Adrenal gland (tissue), 19 donors: ENCODE measurements at places on chromosomes 4 and X. TPM values are rescaled to one million over a fixed set of nuclear protein-coding genes. Genes with fewer than 3 reads are reported as not detected.

Gene RXFP1
- total RNA-seq, result 3.0 TPM

Gene CRMP1
- total RNA-seq, result 0.35 TPM

Gene SSX2B
- total RNA-seq, result not detected

Gene HAND2
- 18.7 TPM for total RNA-seq

Gene RNF128
- total RNA-seq, result 68.2 TPM

DNA sequence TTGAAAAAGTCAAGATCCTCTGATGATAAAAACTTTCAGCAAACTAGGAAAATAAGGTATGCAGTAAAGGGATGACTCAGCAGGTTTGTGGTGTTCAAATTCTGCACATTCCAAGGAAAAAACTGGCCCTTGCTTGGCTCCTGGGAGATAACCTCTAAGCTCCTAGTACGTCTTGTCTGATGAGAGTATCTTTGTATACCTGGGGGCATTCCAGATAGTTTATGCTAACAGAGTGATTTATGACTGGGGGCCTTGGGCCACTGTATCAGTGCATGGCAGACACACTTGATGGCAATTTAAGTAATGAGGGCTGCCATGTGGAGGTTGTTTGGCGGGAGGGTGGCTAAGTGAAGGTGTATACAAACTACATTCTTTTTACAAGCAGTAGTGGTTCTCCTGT is 56.9 kb downstream of the NSG1 start:
- no peak for DNase-seq
- no peak overlapping the region for H3K4me3 ChIP-seq
- H3K4me1 ChIP-seq, result no peaks in the 10 kb centered on the region
- H3K36me3 ChIP-seq, result no peaks in the 10 kb centered on the region
- no peak overlapping the region for H3K27ac ChIP-seq
- H3K27me3 ChIP-seq, result no peaks in the 10 kb centered on the region

DNA sequence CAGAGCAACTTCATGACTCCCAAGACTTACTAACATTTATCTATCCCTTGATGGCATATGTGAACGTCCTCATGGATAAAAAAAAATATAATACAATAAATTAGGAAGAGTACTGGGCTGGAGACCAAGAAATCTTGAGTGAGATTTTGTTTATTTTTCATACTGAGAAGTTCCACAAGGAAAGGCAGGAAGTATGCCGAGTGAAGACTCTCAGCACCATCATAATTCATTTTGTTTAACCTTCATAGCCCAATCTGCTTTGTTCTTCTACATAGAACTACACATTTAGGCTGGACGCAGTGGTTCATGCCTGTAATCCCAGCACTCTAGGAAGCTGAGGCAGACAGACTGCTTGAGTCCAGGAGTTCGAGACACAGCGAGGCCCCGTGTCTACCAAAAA is 198.3 kb downstream of the NSUN7 start:
- no peak for DNase-seq
- no peak overlapping the region for H3K27ac ChIP-seq
- no peak overlapping the region for H3K4me3 ChIP-seq

DNA sequence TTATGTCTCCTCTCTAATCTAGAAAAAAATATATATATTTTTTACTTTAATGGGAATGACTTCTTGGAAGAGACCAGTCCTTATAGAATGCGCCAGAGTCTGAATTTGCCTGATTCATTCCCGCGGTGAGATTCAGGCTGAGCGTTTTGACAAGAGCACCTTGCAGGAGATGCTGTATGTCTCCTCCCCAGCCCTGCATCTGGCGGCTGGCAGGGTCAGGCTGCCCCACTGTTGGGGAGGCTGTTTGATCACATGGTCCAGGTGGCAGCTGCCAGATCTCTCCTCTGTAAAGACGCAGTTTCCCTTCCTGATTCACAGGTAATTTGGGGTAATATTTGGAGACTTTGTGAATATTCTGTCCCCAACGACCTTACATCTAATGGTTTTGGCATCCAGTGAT is 9.7 kb downstream of the PDZD4 start:
- no peaks in the 10 kb centered on the region for H3K36me3 ChIP-seq
- DNase-seq, result no peak

DNA sequence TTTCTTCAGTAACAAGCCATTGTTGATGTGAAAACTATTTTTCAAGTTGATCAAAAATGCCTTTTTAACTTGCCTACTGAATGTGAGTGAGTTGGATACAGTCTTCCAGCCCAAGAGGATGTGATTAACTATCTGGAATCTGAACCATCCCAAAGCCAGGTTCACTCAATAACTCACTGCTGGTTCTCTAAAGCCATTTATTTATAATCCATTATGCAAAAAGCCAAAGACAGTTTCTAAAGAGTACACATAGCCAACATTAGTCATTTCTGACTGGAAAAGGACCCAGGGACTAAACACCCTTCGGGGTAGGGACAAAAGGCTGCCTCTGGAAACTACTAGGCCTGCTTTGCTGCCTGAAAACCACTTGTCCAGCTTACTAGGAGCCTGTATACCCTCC is 109.6 kb downstream of the SHROOM4 start:
- H3K4me1 ChIP-seq, result no peaks in the 10 kb centered on the region
- no peak overlapping the region for H3K4me3 ChIP-seq
- H3K27ac ChIP-seq, result no peak overlapping the region
- no peaks in the 10 kb centered on the region for H3K27me3 ChIP-seq
- H3K36me3 ChIP-seq, result no peaks in the 10 kb centered on the region

DNA sequence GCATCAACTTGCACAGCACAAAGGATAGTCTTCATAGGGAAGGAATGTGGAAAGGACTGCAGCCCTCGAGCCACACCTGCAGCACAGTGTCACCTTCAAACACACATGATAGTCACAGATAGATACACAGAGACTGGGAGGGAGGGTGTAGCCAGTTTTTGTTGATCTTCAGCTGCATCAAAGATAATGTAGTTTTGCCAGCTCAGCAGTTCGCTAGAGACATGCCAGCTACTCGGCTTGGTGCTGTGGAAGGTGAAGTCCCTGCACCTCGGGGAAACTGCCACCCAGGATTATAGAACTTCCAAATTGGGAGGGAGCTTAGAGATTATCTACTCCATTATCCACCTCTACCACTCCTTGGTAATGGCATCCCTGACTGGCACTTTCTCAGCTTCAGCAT is 92.9 kb upstream of the PAK3 start:
- no peaks in the 10 kb centered on the region for H3K36me3 ChIP-seq
- no peak overlapping the region for H3K4me3 ChIP-seq
- H3K27me3 ChIP-seq, result peaks cover 28% of the 10 kb centered on the region
- no peaks in the 10 kb centered on the region for H3K4me1 ChIP-seq
- H3K27ac ChIP-seq, result no peak overlapping the region
- no peak for DNase-seq

DNA sequence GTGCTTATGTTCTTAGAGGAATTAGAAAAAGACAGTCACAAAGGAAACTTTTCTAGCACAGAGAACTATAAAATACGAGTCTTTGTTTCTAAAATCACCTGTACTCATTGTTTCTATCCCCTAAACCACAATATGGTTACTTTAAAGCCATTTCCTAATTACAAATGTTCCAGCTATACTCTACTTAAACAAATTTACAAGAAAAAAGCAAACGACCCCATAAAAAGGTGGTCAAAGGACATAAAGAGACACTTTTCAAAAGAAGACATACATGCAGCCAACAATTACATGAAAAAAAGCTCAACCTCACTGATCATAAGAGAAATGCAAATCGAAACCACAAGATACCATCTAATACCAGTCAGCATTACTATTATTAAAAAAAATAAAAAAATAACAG is 447.3 kb downstream of the RAB28 start:
- H3K27ac ChIP-seq, result no peak overlapping the region
- no peak overlapping the region for H3K4me3 ChIP-seq
- no peak for DNase-seq
- no peaks in the 10 kb centered on the region for H3K36me3 ChIP-seq
- H3K4me1 ChIP-seq, result no peaks in the 10 kb centered on the region

DNA sequence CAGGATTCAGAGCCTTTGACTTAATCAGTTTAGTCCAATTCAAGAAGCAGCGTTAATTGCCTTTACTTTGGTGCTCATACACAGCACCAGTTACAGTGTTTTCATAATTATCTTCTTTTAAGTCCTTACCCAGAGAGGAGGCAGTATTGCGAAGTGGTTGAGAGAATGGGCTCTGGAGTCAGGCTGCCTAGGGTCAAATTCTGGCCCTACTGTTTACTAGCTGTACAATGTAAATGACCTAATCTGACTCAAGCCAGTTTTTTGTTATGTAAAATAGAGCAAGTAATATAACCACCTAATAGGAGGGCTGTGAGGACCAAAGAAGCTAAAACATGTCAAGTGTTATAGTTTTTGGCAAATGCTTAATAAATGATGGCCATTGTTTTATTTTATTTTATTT is 27.6 kb downstream of the WDR44 start:
- H3K27ac ChIP-seq, result no peak overlapping the region
- no peaks in the 10 kb centered on the region for H3K4me1 ChIP-seq
- no peaks in the 10 kb centered on the region for H3K36me3 ChIP-seq
- no peaks in the 10 kb centered on the region for H3K27me3 ChIP-seq
- no peak for DNase-seq
- no peak overlapping the region for H3K4me3 ChIP-seq
